ENCODE measurements at places on chromosomes 11 and 22.

- no peak for DNase-seq
Observed at GRCh38 chr22:23744001-23744400, 6.9 kb downstream of the ZNF70 start.

DNA sequence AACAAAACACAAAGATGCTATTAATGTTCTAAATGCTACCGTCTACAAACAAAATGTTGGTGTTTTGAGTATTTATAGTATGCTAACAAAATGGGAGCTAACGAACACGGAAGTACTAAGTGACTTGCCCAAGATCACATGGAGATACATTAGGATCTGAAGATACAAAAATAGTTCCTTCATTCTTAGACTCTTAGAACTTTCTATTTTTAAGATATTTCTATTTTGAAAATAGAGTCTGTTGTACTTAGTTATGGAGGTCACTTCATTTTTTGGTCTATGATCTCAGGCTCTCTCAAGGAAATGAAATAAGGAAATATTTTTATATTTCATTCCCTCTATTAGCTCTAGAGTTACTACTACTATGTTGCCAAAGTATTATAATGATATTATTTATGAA lies 64.2 kb downstream of the APOL5 start:
- DNase-seq, result no peak

GRCh38 chr11:126791991-126792390 lies 208.6 kb downstream of the KIRREL3 start:
- no peak for DNase-seq

GRCh38 chr11:103494491-103494890 lies 385.3 kb downstream of the DYNC2H1 start:
- no peak for DNase-seq

DNA sequence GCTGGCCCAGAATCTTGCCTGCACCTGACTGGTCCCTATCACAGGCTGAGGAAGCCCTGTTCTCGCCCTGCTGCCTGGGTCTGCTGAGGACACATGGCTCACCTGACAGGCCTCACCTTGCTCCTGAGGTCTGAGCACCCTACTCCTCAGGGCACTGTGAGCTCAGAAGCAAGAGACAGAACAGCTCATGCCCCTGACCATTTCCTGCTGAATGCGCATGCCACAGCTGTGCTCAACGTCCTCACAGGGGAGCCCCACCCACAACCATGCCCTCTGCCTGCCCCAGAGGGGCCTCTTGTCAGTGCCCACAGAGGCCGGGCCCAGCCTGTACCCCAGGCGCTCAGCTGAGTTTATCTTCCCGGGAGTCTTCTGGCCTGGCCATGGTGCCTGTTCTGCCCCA lies 2.8 kb upstream of the TSPO start:
- DNase-seq, result no peak

GRCh38 chr22:23064381-23065068 lies 5.8 kb upstream of the GNAZ start:
- DNase-seq, result peak; percentile 5

- no peak for DNase-seq
Observed at GRCh38 chr11:1348146-1348795, 38.8 kb upstream of the TOLLIP start.

GRCh38 chr22:44793106-44793505 lies 40.7 kb downstream of the ARHGAP8 start:
- no peak for DNase-seq

All from WTC11 (cell line).